Suprapubic skin (tissue), 4 donors: ENCODE measurements at places on chromosomes 13 and 19.

- peak; percentile 62 for DNase-seq
Observed at GRCh38 chr19:8571006-8571411, 6.2 kb downstream of the MYO1F start.

- DNase-seq: no peak
Observed at GRCh38 chr13:108816375-108816774, 187.0 kb downstream of the MYO16 start.

GRCh38 chr19:23823952-23824389, 65.3 kb upstream of the ZNF681 start:
- no peak for DNase-seq

DNA sequence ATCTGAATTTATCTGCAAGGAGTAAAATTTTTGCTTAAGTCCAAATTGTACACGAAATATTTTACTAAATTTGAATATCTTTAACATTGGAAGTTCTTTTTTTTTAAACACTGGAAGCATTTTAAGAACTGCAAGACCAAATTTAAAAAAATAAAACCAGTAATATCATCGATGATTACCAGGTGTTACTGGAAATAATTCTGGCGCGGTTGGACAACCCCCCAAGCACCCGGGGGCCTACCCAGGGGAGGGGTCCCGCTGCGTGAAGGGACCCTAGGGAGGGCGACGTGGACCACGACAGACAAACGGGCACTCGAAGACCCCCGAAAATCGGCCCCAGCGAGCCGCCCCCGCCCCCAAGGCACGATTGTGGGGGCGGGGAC, 12.6 kb upstream of the JSRP1 start:
- DNase-seq: no peak

DNA sequence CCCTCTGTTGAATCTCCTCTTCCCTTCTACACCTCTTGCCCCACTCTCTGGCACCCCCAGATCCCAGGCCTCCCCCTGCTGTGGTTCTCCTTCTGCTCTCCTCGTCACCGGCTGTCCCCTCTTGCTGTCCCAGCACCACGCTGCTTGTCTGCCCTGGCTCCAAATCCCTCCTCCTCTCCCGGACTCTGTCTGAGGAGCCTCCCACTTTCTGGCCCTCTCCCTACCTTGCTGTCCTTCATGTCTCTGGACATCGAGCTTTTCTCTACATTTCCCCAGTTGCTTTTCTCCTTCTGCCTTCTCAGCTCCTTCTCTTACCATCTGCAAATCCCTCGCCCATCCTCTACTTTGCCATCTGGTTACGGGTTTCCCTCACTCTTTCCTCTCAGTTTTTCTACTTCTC, 1.2 kb downstream of the ZNF347 start:
- DNase-seq: no peak

GRCh38 chr19:40663695-40664692, 26.5 kb downstream of the NUMBL start:
- DNase-seq: no peak
